ENCODE measurements at places on chromosomes 3 and 15. TPM values are rescaled to one million over a fixed set of nuclear protein-coding genes. Genes with fewer than 3 reads are reported as not detected.

DNA sequence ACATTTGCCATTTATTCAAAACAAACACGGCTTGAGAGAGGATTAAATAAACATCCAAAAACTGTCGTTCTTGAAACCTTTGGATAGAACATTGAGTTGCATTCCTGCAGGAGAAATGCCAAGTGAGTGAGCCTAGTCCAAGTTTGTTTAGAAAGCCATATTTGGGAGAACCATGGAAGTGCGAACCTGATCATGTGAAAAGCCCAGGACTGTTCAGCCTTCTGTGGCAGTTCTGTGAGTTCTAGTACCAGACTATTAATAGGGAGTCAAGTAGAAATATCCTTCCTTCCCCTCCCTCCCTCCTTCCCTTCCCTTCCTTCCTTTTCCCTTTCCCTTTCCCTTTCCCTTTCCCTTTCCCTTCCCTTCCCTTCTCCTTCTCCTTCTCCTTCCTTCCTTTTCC is 470.4 kb downstream of the LPP start:
- no peak for DNase-seq

GRCh38 chr3:84961521-84962255 is 2.9 kb downstream of the CADM2 start:
- DNase-seq: no peak

GRCh38 chr3:131602011-131602779 is 99.4 kb upstream of the MRPL3 start:
- DNase-seq: no peak

DNA sequence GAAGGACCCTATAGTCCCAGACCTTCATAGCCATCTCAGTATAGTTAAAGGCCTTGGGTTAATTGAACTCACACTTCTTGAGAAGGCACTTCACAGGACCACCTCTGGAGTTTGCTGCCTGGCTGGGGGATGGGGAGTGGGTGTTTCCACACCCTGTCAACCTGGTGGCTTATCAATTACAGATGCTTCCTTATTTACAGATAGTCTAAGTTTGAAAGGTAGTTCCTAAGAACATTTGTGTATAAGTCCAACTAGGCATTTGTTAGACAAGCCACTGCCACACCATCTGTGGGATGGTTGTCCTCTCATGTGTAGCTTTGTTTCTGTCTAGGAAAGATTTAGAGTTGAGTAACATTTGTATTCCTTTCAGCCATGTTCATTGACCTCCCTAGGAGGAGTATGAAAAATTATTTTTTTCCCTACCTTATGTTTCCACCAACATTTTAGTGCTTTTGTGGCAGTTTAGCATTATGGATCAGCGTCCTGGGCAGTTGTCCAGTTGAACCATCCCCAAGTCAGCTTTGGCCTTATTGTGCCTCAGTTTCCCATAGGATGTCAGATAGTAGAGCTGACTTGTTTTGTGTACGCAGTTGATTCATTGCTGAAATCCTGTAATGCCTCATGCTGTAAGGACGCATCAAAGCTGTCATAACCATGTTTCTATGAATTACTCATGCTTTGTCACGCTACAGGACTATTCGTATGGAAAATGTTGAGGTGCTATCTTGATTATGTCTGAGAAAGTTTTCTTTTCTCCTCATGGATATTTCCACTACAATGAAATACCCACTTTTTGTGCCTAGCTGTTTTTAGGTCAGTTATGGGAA is 21.2 kb upstream of the SIAH2 start:
- no peak for DNase-seq

DNA sequence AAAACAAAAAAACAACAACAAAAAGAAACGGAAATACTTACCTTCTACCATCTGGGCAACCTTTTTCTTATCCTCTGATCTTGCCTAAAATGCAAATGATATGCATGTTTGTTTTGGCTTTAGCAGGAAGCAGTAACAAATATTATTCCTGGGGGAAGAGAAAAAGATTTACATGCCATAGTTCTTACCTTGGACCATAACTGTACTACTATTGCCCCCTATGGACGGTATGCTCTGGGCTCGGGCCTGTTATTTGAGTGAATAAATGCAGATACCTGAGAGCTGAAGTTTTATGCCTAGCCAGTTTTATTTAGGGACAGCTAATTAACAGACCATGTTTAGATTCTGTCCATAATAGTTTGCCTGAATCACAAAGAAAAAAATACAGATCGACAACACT is 12.6 kb upstream of the STARD5 start:
- peak; percentile 32 for DNase-seq

- no peak for DNase-seq
Measured at GRCh38 chr3:53813229-53813628, 33.0 kb downstream of the CHDH start.

DNA sequence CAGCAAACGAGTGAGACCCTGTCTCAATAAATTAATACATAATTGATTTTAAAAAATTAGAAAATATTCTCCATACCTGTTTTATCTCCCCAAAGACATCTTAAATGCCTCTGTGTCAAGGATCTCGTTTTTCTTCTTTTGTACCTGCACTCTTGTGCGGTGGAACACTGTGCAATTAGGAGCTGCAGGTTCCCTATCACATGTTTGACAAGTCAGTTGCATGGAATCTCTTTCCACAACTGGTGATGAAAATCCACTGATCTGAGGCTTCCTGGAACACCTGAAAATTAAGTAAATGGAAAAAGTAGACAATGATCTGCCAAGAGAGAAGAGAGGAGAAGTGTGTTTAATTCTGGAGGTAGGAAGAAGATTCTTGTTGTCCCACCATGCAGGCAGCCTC is 3.0 kb upstream of the SNX22 start:
- no peak for DNase-seq

Gene CYP1A1
- 20.0 TPM for total RNA-seq

Gene PPP1R14D
- total RNA-seq: not detected

Gene TJP1
- total RNA-seq: 168 TPM

Measured in mammary epithelial cell (primary cell).